ENCODE measurements at places on chromosomes 4 and X.

DNA sequence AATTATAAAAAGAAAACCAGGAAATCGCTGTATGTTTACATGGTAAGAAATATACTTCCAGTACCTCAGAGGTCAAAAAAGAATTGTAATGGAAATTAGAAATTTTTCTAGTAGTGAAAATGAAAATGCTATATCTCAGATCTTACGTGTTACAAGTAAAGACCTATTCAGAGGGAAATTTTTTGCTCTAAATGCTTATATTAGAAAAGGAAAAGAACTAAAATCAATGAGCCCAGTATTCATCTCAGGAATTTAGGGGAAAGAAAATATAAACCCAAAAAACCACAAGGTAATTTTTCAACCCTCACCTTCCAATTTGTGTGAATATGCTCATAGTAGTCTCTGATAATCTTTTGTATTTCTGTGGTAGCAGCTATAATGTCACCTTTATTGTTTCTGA, 145.6 kb downstream of the RAP1GDS1 start:
- DNase-seq, result no peak

- no peak for DNase-seq
Observed at GRCh38 chr4:6365545-6366086, 96.0 kb downstream of the WFS1 start.

- DNase-seq, result no peak
Observed at GRCh38 chrX:137353404-137353803, 212.5 kb upstream of the ZIC3 start.

- DNase-seq, result no peak
Observed at GRCh38 chrX:41178201-41178600, 93.0 kb downstream of the USP9X start.

GRCh38 chr4:738781-739280, 33.2 kb downstream of the PCGF3 start:
- no peak for DNase-seq

DNA sequence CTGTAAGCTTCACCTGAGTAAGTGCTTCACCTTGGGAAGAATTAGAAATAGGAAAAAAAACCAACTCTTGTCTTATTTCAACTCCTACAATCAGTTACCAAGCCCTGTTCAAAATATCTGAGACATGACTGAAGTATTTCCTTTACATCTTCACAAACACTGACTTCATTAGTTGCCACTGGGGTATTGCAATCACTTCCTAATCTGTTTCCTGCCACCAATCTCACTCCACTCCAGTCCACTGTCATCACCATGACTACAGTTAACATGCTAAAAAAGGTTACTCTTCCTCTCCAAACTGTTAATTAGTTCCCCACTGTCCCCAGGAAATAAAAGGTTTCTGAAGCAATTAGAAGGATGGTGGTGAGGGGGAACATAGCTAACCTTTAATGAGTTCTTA, 3.3 kb upstream of the SUPT20HL1 start:
- DNase-seq, result no peak

DNA sequence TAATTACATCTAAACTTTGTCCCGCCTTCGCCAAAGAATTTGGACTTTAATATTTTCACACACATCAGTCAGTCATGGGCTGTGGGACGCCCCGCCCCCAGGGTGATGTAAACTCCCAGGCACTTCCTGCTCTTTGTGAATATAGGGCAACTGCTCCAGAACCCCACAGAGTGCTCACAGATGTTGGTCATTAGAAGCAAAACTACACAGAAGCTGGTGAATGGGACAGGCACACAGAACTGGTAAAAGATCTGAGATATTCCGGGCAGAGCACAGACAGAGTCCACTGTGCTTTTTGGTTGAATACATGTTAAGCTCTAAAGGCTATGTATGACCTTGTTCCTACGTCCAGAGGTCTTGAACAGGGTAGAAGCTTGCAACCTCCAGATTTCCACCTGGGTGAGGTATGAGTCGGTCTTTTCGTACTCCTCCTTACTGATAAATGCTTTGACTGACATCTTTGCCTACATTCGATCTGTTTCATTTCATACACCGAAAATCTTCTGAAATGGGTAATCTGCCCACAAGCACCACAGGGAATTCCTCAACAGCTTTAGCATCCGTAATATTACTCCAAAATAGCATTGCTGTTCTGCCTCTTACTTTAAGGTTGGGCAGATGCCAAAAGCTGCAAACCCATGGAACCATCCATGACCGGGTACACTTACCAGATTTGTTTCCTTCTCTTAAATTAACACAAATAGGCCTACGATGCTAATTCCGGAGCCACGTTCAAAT, 144.6 kb downstream of the AMELX start:
- no peak for DNase-seq

DNA sequence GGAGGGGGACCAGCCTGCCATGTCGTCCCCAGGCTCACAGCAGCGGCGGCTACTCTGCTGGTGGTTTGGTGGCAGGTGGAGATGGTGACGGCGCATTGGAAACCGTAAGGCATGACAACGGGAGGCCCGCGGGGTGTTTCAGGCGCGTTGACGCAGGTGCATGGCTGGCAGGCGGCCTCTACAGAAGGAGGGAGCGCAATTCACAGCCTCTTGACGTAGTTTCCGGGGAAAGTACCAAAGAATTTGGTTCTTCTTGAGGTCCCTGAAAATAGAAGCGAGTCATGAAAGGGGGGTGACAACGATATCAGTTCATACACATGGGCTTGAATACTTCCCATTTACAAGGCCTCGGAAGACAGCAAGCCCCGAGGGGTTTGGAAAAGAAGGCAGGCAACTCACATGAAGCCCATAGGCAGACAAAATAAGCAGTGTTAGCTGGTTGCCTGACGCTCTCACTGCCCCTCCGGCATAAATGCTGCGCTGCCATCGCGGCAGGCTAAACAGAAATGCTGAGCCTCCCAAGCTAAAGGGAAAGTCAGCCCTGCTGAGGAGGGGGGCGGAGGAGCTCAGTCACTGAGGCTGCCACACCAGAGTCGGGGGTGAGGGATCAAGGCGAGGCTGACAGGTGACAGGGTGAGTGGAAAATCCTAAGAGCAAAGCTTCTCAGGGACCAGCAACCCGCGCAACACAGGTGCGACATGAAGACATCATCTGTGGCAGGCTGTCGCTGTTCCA, 52.3 kb upstream of the PDLIM3 start:
- no peak for DNase-seq

GRCh38 chrX:112967341-112967740, 126.7 kb upstream of the AMOT start:
- DNase-seq, result no peak

DNA sequence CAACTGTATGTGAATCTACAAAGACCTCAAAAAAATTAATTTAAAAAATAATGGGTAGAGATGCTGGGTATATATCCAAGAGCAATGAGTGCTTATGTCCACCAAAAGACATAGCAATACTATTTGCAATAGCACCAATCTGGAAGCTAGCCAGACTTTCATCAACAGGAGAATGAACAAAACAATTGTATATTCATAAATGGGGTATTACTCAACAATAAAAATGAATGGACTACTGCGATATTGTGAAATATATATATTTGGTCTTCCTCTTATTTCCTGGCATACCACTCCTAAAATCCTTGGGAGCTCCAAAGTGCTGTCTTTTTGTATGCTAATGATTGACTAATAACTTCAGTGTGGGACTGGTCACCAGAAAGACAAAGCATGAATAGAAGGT, 77.5 kb downstream of the MSN start:
- DNase-seq, result no peak

DNA sequence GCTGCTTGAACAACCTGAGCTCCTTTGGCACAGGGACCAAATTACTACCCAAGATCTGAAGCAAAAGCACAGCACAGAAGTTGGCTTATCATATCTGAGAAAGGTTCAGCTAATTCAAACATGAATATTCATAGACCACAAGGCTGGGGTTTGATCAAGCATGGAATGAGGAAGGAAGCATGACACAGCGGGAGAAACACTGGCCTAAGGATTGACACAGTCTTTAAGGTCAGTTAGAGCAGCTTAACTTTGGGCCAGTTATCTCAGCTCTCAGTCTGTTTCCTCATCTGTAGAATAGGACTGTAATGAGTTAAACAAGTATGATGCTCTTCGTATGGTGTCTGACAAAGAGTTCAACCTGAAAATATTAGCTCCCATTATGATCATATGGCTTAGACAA, 88.5 kb upstream of the CBR4 start:
- DNase-seq, result no peak

DNA sequence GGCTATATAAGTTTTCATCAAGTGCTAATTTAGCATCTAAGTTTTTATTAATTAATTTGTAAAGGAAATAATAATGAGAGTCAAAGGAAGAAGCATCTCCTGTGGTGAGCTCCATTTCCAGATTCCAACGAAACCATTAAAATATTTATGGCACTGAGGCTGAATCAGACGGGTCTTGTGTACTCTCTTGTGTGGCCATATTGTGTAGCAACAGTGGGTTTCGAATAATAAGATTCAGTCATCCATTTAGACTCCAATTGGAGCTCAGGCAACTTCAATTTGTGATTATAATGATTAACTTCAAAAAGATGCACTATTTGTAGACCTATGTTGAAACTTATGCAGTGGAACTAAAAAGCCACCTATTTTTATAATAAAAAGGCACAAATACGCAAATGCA, 82.4 kb downstream of the SNCA start:
- no peak for DNase-seq

DNA sequence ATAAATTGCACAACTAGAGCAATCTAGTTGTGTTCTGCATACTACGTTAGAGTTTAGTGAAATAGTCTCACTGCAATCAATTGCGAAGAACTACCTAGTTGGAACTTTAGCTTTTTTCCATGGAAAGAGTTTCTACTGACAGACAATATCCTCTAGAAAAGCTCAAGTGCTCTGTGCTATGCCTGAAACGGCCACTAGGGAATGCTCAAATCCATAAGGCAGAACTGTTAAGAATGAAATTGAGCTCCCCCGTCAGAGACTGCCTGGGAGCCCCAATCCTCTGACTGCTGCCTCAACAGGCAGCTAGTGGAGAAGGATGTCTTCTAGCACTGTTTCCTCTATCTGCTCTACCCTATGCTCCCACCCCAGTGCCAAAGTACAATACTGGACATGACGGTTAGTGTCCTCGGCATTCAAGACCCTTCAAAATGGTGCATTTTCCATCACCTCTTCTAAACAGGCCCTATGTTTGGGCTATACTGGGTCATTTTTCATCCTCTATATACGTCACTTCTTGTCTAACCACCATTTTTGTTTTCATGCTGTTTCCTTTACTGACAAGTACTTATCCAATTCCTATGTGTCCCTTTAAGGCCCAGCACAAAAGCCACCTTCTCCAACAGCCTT, 35.3 kb downstream of the FRMD7 start:
- DNase-seq, result peak; percentile 20

- DNase-seq, result peak; percentile 32
Observed at GRCh38 chr4:42655921-42656678, 805 bp downstream of the ATP8A1 start.

DNA sequence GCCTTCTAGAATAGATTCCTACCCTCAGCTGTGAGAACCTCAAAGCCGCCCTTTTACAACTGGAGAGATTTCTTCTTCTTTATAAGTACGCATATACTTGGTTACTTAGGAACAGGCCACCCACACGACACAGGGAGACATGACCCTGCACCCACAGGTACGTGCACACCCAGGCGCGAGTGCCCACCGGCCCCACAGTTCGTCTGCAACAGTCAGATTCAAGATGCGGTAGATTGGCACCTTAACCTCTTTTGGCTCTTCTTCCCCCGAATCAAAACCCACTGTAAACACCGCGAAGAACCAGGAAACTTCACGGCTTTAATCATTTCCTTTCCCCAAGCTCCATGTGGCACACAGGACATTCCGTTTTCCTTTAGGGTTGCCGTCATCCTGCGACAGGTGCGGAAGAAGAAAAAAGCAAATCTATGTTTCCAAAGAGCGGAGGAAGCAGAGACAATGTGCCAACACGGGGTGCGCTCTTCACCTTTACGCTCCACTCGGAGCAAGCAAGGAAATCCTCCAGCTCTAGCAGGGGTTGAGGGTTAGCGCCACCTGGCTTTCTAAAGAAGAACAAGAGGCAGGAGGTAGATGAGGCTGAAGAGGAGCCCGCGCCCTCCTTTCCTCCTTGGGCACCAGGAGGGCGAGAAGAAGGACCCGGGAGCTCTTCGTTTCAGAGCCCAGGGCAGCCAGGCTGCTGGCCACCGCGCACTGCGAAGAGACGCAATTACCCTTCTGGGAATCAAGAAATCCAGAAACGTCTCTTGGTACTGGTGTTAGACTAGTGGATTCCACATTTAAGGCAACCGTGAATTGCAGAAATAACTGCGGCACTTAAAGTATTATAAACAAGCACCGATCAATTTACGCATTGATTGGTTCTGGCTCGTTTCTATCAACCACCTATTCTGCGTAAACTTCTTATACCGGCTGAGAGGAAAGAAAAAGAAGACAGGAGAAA, 35.7 kb downstream of the HAND2 start:
- peak; percentile 96 for DNase-seq

DNA sequence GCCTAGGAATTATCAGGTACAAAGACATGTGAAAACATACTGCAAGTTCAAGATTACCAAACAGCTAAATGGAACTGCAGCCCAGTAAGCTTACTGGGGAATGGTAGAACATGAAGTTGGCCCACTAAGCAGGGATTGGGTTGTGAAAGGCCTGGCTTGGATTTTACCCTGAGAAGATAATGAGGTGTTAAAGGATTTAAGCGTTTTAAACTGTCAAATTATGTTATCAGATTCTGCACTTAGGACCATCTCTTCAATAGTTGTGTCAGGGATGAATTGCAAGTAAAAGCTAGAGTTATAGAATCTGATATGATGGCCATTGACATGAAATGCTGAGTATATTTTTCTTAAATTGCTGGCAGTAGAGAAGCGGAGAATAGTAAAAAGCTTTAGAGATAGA, 225.7 kb downstream of the GRID2 start:
- DNase-seq, result no peak

DNA sequence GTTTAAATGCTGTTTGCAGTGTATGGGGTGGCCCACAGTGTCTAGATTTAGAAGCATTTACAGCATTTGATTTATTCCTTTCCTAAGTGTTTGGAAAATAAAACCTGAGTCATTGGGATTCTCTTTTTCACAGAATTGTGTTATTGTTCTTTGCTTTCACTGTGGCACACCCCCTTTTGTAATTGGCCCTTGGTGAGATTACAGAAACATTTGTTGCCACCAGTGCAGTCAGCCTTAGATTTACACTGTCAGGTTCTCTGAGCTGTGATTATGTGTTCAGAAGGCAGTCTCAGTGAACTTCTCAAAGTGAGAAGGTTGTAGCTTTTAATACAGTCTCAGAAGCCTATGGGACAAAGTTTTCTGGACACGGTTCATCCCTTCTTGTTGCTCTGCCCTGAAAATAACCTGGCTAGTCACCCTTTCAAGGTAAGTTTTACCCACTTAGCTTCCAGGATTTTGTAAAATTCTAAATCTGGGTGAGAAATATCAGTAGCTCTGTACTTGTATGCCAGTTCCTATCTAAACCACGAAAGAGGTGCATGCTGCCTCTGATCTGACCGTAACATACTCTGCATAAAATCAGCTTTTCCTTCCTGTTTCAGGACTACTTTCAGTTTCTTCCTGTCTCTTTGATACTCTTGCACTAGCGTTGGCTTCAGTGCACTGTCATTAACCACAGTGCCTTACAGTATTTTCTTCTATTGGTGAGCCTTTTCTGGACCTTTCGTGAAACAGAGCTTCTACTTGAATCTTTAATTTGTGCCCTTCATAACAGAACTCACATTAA, 12.6 kb downstream of the RUFY3 start:
- DNase-seq, result no peak

- no peak for DNase-seq
Observed at GRCh38 chr4:172770787-172771186, 397.8 kb upstream of the GALNT7 start.
